Activated naive CD4-positive, alpha-beta T cell treated with anti-CD3 and anti-CD28 coated beads, Interleukin-2, amount 10 ng/mL, durations not matched to agents 7 days and 5 days (primary cell): ENCODE measurements at places on chromosomes 5 and 9.

GRCh38 chr5:109099081-109099480 is 310.7 kb downstream of the PJA2 start:
- DNase-seq, result no peak

GRCh38 chr9:133403766-133404453 is 13.9 kb downstream of the REXO4 start:
- peak; percentile 72 for DNase-seq

GRCh38 chr5:139394123-139394653 is 716 bp downstream of the PROB1 start:
- peak; percentile 68 for DNase-seq

DNA sequence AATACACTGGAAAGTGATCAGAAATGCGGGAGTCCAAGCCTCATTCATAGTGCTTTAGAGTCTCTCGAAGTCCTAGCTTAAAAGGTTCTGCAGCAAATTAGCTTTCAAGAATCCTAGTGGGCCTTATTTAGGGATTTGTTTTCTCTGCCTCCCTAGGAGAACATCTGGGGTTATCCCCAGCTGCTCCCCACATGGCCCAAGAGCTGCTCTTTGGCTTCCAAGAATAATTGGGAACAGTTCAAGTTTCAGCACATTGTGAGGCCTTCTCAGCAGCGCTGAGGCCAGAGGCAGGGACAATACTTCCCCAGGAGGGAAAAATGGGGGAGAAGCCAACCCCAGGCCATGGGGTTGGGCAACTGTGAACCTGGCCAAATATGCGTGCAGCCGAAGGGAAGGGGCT is 108.7 kb downstream of the LIFR start:
- no peak for DNase-seq

DNA sequence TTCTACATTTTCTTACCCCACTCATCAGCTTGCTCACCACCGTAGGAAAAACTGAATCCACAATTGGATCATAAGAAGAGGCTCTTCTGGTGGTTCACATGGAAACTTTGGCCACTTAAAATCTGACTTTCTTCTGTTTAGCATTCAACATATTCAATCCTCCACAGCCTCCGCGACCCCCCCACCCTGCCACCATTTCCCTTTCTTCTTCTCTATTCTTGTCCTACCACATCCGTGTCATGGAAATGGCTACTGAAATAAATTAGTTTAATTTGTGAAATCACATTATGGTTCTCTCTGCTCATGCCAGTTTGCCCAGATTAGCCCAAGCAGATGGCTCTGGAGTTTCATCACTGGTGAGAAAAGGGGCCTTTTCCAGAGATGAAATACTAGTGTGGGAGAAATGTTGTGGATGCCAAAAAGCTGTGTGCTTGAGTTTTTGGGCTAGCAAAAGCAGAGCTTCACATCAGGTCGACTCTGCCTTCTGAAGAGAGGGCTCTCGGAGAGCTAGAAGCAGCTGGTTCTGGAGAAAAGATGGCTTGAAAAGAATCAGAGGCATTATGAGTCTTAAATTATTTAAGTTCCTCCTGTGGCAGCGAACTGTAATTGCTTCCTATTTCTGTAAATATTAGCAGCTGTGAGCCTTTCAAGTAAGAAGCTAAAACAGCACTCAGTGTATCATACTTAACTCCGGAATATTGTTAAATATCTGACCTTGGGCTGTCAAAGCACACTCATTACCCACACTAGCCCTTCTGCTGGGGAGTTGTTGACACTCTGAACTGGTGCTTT is 107.1 kb downstream of the MAT2B start:
- DNase-seq, result no peak

- no peak for DNase-seq
Observed at GRCh38 chr9:120914396-120914795, 12.2 kb downstream of the TRAF1 start.

DNA sequence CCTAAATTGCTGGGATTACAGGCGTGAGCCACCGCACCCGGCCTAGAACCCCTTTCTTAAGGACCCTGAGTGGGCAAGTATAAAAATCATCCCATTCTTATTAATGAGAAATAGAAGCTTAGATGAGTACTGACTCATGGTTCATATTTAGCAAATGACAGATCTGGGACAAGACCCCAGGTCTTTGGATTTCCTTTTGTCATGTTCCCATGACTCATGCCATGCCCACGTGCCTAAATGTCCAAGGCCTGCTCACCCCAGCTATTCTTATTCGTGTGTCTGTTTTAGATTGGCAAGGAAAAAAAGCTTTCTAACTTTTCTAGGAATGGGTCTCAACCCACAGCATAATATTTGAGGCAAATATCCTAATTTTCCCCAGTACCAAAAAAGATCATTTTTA is 57.7 kb upstream of the RPS23 start:
- DNase-seq, result no peak

GRCh38 chr5:8538821-8539220 is 669.9 kb downstream of the MTRR start:
- DNase-seq, result no peak

GRCh38 chr5:151264113-151264512 is 11.1 kb downstream of the GM2A start:
- DNase-seq, result no peak

DNA sequence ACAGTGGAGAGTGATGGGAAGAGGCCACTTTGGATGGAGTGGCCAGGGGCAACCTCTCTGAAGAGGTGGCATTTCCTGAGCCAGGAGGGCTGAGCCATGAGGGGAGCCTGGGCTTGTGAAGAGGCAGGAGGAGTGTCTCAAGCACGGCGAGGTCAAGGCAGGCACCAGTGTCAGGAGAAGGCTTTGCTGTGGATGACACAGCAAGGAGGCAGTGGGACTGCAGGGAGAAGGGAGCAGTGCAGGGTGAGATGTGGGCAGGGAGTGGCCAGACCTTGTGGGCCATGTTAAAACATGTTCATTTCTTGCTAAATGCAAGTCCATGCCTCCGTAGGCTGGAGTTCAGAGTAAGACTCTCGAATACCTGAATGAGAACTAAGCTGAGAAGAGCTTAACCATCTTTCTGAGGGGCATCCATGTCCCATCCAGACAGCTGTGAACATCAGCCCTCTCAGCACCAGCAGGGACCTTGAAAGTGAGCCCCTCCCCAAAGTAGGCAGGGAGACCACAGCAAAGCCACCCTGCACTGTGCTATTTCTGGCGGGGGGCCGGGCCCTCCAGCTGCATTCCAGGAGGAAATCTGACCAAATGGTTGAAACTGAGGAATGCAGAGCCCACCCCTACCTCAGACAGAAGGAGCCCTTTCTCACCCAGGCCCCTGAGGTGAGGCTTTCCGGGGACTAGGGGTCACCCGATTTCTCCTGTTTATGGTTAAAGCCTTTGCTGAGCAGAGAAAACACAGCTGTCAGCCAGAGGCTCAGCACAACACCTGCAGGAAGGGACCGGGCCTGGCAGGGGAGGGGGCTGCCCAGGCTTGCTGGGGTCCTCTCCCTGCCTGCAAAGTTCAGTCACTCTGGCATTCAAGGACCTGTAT is 16.1 kb upstream of the ARSI start:
- DNase-seq, result no peak

GRCh38 chr5:116573702-116574366 is 789 bp downstream of the SEMA6A start:
- DNase-seq, result no peak

GRCh38 chr5:16871746-16872339 is 64.2 kb downstream of the MYO10 start:
- no peak for DNase-seq

DNA sequence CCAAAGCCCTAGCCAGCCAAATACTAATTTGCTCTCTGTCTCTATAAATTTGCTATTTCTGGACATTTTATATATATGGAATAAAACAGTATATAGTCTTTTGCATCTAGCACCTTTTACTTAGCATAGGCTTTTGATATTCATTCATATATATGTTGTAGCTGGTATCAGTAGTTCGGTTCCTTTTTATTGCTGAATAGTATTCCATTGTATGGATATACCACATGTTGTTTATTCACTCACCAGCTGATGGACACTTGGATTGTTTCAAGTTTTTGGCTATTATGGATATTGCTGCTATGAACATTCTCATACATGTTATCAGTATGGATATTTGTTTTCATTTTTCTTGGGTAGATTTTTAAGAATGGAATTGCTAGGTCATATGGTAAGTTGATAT is 23.8 kb upstream of the KIAA1958 start:
- DNase-seq, result no peak

DNA sequence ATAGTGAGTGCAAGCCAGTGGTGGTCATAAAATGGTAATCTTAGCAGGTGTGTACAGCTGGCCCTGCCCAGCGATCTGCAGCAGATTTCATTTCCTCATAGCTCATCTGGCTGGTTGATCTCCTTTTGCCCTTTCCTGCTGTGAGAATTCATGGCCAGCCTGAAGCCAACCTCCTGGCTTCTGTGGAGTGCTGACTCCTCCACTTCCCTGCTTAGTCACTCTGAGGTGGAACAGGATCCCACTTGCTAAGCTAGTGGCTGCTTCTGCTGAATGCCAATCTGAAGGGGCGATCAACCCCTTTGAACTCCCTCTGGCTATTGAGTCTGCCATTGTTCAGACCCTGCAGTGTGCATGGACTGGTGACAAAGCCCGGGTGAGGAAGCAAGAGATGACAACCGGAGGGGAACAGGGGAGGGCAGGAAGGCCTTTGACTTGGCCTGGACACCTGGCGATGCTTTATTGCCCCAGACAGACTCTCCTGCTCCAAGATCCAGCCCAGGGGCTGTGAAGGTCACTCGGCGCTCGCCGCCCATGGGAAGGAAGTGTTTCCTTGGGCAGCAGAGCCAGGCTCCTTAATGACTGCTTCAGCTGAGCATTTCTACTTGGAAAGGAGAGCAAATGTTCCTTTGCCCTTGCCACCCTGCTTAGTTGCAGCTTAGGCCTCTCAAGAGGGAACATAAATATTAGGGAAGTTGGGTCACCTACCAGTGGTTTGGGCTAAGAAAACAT is 341.1 kb downstream of the ZSWIM6 start:
- no peak for DNase-seq

DNA sequence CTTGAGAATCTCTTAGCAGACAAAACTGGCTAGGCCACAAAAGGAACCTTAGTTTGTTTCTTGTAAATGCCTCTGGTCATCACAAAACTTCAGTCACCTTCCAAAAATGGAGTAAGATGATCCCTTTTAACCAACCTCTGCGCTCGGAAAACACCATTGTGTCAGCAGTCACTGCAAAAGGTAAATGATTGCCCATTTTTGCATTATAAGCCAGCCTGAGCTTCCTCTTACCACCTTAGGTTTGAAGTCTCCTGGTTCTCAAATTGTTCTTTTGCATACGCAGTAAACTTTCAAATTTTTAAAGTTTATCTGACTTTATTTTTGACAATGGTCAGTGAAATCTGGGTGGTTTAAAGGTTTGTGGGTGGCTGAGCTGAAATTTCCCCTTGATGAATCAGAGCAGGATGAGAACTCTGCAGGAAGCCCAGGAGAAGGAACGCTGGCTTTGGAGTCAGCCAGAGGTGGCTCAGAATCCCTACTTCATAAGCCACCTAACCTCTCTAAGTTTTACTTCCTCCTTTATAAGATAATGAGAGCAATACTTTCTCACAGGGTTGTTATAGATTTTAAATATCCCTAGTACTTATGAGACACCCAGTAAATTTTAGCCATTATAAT is 131.4 kb downstream of the MED10 start:
- DNase-seq, result no peak

DNA sequence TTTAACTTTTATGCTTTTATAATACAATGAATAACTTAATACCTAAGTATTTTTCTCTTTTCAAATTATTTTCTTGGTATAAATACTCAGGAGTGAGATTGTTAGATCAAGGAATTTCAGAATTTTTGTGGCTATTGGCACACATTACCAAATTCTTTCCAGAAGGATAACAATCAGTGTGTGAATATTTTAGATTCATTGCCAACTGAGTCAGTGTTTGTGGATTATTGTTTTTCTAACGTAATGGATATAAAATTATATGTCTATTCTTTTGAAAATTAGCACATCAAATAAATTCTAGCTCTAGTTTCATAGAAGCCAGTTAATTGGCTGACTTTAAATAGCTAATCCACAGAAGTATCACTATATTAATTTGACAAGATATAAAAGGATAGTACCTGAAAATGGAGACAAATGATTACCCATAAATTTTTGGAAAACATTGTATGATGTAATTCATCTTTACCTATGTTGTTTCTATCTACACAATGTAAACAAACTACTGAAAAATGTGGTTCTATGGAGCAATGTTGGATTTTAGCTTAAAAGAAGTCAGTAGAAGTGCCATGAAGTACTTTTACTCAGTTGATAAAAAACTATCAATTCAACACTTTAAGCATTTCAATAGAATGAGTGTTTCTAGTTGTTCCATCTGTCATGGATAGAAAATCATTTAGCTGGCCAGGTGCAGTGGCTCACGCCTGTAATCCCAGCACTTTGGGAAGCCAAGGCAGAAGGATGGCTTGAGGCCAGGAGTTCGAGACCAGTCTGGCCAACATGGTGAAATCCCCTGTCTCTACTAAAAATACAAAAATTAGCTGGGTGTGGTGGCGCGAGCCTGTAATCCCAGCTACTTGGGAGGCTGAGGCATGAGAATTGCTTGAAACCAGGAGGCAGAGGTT is 185.1 kb downstream of the ADAMTSL1 start:
- no peak for DNase-seq

DNA sequence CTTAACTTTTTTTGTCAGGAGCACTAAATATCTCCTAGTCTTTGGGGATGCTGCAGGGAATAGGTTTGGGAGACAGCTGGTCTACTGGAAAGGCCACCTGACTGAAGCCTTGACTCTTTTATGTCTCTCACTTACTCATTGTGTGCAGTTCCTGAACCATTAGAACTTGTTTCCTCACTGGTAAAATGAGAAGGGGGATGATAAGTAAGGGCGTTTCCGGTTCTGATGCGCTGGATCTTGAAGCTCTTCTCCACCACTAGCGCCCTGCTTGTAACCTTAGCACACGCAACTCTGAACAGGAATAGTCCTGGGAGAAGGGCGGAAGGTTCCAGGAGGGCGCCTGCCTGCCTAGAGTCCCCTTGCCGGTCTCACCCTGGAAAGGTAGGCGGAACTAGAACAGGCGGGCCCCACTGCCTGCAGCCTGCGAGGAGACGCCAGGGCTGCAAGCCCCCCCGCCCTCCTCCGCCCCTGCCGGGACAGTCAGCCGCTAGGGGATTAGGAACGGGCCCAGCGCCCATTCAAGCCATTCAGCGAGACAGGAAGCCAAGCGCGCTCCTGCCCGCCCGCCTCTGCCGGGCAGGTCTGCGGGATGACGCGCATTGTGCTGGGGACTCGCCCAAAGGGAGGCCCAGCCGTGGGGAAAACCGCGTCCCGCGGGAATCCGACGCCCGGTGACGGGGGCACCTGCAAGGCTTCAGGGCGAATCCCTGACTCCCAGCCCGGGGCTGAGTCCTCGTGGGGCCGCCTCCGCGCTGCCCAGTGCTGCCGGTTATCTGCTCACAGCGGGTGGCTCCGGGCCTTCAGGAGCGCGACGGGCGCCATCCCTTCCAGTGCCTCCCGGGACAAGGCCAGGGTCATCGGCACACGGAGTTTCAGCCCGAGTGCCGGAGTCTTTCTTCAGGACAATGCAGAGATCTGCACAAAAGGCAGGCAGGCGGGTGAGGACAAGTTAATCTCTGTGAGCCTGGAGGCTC is 44.0 kb upstream of the XPA start:
- DNase-seq, result peak; percentile 56
